ENCODE measurements at places on chromosomes 16 and 17. TPM values are rescaled to one million over a fixed set of nuclear protein-coding genes. Genes with fewer than 3 reads are reported as not detected.

MYL4 gene
- total RNA-seq = 0.55 TPM

LPO gene
- total RNA-seq = not detected

CDH11 gene
- total RNA-seq = 41.1 TPM

HCRT gene
- total RNA-seq = not detected

- DNase-seq = no peak
Measured at GRCh38 chr16:49596068-49596467, 222.5 kb downstream of the C16orf78 start.

DNA sequence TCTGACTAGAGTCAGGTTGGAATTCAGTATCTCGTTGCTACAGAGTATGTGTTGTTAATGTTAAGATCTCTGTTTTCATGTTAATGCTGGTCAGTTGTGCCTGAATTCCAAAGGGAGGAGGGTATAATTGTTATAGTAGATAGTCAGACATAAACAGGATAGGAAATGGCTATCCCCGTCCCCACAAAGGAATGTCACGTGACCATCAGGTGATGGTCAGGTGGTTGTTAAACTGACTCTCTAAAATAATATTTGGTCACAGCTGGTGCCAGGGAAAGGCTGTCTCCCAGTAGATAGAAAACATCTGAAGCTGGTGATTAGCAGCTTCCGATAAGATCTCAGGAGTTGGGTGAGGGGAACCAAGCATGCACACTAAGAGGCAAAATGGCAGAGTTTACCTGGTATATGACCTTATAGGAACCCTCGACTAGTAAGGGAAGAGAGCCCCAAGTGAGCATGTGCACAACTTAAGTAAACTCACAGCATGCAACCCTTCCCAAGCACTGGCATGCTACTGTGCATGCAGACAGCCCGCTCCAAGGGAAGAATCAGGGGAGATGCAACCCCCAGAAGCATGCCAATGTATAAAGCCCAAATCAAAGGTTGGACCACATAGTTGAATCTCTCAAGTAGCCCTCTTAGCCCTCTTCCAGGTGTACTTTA is 27.4 kb upstream of the SLC6A2 start:
- no peak for DNase-seq

Measured in mucosa of gallbladder (tissue), 1 donor.